Mesothelial cell of epicardium (in vitro differentiated cells): ENCODE measurements at places on chromosomes 11 and 22.

DNA sequence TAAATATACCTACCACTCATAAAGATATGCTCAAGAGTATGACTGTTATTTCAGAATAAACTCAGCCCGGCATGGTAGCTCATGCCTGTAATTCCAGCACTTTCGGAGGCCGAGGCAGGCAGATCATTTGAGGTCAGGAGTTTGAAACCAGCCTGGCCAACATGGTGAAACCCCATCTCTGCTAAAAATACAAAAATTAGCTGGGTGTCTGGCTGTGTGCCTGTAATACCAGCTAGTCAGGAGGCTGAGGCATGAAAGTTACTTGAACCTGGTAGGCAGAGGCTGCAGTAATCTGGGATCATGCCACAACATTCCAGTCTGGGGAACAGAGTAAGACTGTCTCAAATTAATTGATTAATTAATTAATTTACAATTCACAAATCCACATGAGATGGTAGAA, 208.2 kb upstream of the PDGFD start:
- DNase-seq = no peak

GRCh38 chr22:22157348-22157725, 87.2 kb upstream of the VPREB1 start:
- no peak for DNase-seq

GRCh38 chr22:33470456-33470855, 412.3 kb upstream of the SYN3 start:
- DNase-seq = no peak

DNA sequence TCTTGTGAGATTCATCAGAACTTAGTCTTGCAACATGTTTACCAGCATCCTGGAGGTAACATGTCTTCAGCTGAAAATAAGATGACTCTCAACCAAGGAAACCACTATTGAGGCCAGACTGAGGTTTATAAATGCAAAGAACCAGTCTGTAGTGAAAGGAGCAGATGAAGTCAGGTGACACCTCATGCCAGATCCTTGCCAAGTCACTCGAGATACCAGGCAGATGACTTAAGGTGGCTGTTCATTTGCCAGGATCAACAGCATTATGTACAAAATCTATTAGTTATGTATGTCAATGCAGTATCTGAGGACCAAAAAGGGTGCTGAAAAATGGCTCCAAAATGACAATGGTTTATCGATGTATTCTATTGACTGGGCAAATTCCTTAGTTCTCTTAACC, 100.0 kb upstream of the SOX6 start:
- DNase-seq = no peak

- no peak for DNase-seq
These were observed 107.8 kb downstream of the CYP2R1 start for GRCh38 chr11:14784230-14784629.
